ENCODE measurements at places on chromosomes 12 and 14.

DNA sequence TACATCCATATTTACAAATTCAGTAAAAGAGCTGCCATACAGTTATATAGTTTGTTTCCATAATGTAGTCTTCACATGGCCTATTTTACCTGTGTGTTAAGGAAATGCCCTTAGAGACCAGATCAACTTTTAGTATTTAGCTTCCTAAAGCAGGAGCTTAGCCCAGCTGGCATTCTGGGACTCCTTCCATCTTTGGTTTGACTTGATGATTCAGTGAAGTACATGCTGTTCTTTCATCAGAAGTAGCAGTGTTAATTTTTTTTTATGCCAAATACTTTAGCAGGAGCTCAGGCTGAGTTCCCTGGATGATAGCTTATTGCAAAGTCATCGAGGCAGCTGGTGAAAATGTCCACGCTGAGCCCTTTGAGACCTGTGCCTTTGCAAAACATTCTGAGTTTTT, 101.0 kb downstream of the FOXG1 start:
- no peak for DNase-seq

DNA sequence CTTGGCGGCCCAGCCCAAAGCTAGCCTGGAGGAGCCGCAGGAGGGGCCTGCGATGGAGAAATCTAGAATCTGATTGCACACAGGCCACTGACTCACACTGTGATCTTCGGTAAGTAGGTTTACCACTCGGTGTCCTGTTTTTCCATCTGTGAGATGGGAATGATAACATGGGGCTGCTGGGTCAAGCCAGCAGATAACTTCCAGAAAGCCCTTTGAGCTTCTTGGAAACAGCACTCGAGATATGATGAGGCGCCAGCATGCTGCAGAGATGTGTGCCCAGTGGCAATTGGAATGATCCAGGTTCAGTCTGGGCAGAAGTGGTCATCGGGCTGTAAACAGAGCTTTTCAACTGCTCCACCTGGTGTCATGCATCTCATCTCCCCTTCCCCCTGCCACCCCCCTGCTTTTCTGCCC, 771.3 kb upstream of the TBX3 start:
- DNase-seq, result no peak

DNA sequence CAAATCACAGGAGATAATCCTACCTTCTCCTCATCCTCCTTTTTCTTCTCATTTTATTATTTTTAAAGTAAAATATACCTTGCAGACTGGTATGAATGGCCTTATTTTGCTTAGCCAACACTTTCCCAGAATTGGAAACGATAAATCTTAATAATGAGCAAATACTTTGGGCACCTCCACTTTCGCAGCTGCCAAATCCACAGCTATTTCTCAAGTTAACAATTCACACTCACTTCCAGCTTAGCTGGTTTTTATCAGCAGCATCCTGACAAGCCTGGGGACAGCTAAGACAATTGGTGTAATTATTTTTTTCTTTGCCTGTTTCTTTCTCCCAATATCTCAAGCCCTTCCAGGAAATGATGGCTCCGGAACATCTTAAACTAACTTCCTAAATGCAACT, 867.5 kb upstream of the TMEM132C start:
- no peak for DNase-seq

GRCh38 chr14:88829188-88829587, 4.7 kb downstream of the TTC8 start:
- no peak for DNase-seq

DNA sequence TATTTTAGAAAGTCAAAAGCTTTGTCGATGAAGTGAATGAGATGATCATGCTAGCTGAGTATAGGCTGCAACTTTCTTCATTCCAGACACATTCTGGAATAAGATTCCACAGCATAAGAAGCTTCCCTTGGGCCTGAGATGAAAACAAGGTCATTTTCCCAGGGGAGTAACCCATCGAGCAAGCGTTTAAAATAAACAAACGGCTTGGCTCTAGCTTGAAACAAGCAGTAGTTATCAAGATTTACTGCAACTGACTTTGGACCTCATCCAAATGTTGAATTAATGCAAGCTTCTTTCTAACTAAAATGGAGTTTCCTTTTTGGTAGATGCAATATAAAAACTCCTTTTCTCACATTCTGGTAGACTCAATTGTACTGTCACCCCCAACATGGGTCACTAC, 23.0 kb downstream of the KCNJ8 start:
- no peak for DNase-seq

DNA sequence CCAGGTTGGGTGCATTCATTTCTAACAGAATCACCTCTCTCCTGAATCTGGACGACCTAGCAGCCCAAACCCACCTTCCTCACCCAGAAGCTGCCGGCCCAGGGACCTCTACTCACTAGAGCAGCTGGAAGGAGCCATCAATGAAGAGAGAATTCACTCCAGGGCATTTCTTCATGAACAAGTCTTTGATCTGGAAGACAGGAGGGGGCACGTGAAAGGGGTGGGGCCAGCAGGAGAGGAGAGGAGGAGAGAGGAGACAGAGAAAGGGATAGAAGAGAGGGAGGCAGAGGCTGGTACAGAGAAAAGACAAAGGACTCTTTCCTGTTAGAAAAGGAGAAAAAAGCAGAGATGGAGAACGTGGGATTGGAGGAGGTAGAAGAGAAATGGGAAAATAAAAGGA, 39.8 kb downstream of the TRPV4 start:
- DNase-seq, result no peak

- peak; percentile 59 for DNase-seq
Observed at GRCh38 chr12:56590237-56590830, 39.8 kb downstream of the BAZ2A start.

DNA sequence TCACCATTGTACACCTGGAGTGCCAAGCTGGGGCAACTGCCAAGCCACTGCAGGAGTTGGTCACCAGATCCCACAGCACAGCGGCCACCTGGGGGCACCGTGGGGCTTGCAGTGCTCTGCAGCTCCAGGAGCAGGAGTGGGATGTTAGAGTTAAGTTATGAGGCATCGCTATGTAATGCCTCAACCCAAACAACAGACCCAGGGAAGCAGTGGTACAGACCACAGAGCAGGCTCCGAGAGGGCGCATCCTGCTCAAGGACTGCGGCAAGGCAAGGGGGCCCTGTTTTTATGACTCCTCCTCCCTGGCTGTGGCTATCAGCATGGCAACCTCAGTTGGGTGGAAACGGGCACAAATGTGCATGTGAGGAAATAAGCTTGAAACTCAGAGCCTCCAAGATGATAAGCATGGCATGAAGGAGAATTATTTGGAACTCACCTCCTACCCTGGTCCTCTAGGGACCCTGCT, 63.1 kb downstream of the ARL6IP4 start:
- peak; percentile 92 for DNase-seq

DNA sequence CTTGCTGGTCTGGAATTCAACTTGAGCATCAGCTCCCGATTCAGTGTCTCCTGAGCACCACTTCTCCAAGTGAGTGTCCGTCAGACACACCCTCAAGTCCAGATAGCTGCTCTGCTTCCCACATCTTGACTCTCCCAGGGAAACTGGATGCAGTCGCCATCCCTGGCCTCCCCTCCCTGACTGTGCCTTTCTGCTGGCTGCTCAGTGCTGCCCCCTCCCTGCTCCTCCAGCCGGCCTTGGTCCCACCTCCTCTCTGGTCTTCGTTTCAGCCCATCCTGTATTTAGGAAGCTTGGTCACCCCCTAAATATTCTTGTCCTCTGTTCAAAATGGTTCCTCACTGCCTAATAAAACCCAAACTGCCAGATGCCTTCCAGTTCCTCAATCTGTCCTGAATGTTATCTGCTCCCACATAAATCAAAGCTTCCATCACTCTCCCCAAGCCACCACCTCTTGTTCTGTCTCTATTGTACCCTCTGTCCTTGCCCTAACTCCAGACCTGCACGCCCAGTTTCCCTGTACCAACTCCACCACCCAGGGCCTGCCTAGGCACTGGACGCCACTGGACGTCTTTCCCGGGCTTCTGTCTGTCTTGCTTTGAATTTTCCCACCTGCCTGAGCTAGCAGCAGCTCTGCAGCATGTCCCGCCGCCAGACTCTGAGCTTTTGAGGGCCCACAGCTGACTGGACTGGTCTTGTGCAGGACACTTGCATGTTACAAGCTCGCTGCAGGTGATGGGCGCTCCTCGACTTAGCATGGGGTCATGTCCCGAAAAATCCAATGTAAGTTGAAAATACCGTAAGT, 33.8 kb downstream of the CCDC92 start:
- no peak for DNase-seq

DNA sequence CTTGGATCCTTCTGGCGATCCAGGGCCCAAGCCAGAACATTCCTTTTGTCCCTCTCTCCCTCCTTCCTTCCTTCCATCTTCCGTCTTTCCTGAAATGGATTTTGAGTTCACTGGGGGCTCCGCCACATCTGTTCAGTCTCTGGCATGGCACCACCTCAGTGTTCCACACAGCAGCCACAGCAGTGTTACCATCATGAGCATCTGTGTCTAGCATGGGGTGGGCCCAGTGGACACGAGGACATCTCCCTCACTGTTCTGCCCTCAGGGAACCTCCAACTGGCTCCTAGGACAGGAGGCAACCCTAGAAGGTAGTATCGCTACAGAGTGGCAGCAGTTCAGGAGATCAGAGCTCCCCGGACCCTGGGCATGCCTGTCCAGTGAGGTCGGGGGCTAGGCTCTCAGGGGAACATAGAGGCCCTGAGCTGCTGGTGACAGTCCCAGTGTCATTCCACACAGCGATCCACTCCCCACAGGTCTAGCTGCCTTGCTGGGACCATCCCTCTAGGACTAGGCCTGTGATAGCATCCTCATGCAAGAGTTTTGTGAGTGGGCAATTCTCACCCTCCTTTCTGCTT, 59.0 kb downstream of the GALNT16 start:
- DNase-seq, result no peak

GRCh38 chr14:73227812-73228781, 9.2 kb upstream of the PAPLN start:
- DNase-seq, result peak; percentile 97

Data from PC-3 (cell line).